AG04449 (cell line): ENCODE measurements at places on chromosomes 7 and 10.

DNA sequence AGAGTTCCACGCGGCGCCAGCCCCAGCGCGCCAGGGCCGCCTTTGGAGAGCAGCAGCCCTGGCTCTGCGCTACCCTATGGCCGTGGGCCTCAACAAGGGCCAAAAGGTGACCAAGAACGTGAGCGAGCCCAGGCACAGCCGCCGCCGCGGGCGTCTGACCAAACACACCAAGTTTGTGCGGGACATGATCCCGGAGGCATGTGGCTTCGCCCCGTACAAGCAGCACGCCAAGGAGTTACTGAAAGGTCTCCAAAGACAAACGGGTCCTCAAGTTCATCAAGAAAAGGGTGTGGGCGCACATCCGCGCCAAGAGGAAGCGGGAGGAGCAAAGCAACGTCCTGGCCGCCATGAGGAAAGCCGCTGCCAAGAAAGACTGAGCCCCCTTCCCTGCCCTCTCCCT lies 144.1 kb downstream of the SRPK2 start:
- DNase-seq: no peak

GRCh38 chr7:90453931-90454330 lies 15.5 kb upstream of the PTTG1IP2 start:
- DNase-seq: no peak

DNA sequence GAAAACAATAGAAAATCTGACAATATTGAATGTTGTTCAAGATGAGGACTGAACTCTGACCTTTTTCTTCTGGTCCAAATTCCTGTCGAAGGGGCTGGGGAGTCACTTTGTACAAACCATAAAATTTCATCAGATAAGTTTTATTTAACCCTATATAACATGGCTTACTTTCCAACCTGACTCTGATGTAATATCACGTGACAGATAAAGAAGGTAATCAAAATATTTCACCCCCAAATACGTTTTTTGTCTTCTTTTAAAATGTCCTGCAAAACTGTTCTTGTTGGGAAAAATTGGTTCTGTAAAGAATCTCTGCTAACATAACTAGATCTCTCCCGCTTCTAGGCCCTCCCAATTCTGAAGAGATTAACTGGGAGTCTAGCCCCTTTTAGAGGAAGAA lies 90.9 kb upstream of the MDFIC start:
- DNase-seq: no peak

GRCh38 chr7:124680304-124680703 lies 85.3 kb downstream of the GPR37 start:
- no peak for DNase-seq
